ENCODE measurements at places on chromosomes 2 and 18.
A peak's percentile ranks its signal among the peaks of the same experiment; 100 is the strongest.

DNA sequence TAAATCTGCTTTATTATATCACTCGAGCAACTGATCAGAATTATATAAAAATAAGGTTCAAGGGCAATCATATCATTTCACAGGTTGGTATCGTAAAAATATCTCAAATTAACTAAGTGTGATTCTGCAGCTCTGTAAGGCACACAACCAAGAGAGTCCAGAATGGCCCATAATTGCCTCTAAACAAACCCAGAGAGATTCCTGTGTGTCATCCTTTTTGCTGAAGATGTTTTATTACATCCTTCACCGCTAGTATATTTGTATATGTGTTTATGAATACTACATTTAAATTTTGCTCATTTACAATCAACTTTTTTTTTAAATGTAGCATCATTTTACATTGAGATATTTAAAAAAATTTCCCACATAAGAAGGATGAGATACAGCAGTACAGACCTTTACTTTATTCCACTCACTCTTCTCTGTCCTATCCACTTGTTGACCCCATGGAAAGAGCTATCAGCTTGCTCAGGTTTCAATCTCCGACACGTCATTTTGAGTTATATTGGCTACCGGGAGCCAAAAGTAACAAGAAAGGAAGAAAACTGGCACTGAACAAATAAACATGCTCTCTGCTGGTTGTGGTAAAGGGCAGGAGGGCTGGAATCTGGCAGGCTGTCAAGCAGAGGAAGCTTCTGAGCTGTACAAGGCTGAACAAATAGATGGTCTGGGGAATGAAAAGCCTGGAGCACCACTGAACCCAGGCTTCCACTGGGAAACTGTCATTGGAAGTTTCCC, 23.1 kb downstream of the PLA2R1 start:
- peak; percentile 21 for DNase-seq

- DNase-seq, result peak; percentile 58
These were observed 378 bp upstream of the IAH1 start for GRCh38 chr2:9473985-9474360.

- DNase-seq, result no peak
These were observed 551.2 kb downstream of the RNF144A start for GRCh38 chr2:7468448-7468828.

- peak; percentile 76 for DNase-seq
These were observed 55.6 kb downstream of the THADA start for GRCh38 chr2:43540021-43540779.

- DNase-seq, result no peak
These were observed 426.2 kb downstream of the ERBB4 start for GRCh38 chr2:212112401-212112800.

GRCh38 chr18:74351354-74351753, 35.7 kb downstream of the C18orf63 start:
- no peak for DNase-seq

DNA sequence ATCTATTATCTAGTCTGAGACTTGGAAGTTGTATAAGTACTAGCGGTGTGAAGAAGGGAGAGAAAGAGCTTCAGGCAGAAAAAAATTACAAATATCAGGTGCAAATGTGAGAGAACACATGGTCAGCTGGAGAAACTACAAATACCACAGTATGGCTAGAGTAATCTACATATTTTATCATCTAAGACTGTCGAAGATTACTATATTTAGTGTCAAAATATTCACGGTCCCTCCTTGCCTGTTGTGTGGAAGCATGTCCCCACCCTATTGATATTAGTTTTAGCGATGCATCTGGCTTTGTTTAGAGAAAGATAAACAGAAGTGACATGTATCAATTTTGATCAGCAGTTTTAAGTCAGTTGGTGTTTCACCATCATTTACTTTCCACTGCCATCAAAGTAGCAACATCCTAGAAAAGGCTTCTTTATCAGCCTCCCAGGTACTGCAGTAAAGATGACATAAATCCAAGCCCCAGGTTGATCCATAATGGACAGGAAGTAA, 90.5 kb upstream of the ITGA4 start:
- no peak for DNase-seq

- DNase-seq, result no peak
These were observed 150.2 kb upstream of the ALPP start for GRCh38 chr2:232228332-232228731.

- DNase-seq, result no peak
These were observed 48.1 kb upstream of the ARHGAP28 start for GRCh38 chr18:6681331-6681875.

GRCh38 chr2:31047599-31047998, 90.6 kb downstream of the GALNT14 start:
- DNase-seq, result no peak

All from heart left ventricle (tissue), 16 donors.